Left hindlimb (tissue), 1 donor: ENCODE measurements at places on chromosomes 6 and 20.

DNA sequence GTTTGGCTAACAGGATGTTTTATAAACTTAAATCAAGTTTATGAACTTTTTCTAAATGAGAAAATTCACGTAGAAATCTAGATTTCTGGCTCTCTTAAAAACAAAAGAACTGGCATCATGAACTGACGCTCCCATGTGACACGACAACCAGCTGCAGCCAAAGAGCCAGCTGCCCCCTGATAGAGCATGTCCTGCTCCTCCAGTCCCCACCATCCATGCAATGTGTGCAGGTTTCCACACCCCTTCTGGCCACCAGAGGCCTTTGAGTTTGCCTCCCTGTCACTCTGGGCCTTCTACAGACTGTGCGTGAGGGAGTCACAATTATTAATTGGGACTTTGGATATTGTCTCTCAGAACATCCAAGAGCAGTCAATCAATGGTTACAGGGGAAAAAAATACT lies 1.6 kb upstream of the GPLD1 start:
- DNase-seq = no peak

DNA sequence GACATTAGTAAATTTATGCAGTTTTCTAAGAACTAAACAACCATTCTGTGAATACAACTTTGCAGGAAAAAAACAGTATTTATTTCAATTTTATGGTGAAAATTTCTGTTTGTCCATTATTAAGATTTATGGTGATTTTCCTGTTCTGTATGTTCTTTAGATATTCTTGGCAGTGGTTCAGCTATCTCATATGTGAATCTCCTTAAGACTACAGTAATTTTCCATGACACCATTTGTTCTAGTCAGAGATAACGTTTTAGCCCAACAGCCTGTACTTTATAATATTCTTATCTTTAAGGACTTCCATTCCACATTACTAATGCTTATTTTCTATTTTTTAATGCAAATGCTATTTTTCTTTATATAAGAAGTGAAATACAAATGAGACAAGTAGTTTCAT lies 504.0 kb downstream of the RFPL4B start:
- no peak for DNase-seq

DNA sequence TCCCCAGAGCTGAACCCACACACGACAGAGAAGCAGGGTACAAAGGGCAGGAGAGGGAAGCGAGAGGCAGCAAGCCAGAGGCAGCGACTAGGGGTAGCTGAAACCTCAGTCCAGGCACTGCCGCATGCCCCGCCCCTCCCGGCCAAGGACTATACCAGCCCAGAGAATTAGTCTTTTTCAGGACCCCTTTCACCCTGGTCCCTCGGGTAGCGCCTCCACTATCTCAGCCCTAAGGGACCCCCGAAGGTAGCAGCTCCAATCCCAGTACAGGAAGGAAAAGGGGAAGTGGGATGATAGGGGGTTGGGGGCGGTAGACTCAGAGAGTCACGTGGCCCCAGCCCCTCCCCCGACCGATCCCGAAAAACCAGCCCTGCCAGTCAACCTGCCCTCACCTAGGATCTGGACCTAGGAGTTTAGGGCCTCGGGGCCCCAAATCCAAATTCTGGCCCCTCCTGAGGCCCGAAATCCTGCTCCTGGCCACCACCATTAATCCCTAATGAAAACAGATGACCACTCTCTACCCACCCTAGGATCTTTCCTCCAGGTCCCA lies 1.3 kb downstream of the RGL2 start:
- no peak for DNase-seq

GRCh38 chr6:144469144-144469575 lies 184.0 kb downstream of the UTRN start:
- DNase-seq = no peak

GRCh38 chr6:20955131-20955530 lies 420.9 kb downstream of the CDKAL1 start:
- no peak for DNase-seq

GRCh38 chr6:168113226-168113625 lies 34.2 kb upstream of the FRMD1 start:
- no peak for DNase-seq

DNA sequence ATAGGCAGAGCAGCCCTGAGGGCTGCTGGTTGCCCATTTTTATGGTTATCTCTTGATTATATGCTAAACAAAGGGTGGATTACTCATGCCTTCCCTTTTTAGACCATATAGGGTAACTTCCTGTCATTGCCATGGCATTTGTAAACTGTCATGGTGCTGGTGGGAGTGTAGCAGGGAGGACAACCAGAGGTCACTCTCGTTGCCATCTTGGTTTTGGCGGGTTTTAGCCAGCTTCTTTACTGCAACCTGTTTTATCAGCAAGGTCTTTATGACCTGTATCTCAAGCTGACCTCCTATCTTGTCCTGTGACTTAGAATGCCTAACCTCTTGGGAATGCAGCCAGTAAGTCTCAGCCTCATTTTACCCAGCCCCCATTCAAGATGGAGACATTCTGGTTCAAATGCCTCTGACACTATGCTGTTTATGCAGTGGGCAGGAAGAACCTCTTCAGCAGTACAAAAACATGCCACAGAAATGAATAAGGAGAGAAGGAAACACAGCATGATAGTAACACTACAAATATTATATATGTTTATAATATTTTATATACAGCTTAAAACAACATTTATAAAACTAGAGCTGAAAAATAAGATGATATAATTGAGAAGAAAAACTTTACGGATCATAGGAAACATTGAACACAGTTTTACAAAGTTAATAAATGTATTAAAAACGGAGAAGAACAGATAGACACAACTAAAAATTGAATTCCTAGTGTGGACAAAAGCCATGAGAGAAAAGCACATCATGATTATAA lies 58.9 kb upstream of the SAMD5 start:
- no peak for DNase-seq

- DNase-seq = no peak
Measured at GRCh38 chr20:37451616-37452015, 69.4 kb upstream of the NNAT start.

DNA sequence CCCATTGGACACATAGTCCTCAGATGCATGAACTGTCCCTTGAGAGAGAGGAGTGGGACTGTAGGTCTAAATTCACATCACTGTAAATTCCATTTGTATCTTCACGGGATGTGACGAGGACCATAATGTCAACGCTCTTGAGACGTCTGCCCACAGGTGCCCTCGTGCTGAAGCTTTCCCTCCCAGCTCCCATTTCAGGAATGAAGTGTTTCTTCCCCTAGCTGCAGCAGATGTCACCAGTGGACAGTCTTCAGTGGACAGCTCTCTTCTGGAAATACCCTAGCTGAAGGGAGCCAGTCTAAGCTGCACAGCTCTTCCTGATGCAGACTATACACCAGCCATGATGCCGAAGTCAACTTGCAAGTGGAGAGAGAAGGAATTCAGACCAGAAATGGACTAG lies 217.4 kb upstream of the ECI2 start:
- no peak for DNase-seq

GRCh38 chr6:119539066-119539746 lies 189.6 kb upstream of the MAN1A1 start:
- DNase-seq = no peak

DNA sequence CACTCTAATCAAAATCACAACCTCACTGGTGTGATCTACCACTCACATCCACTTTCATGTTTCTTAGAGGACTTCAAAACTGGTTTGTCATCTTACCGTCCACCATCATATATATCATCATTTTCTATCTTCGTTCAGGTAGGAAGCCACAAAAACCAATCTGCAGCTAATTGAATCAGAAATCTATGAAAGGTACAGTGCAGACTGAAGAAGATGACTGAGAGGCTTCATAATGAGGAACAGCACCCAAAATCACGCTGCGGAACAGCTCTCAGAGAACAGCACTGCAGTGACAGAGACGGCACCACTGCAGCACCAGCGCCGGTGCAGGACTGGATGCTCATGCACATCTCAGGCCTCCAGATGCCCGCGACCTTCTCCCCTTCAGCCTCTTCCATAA lies 13.0 kb downstream of the GMDS start:
- DNase-seq = no peak

- DNase-seq = no peak
Measured at GRCh38 chr6:161228921-161229591, 44.8 kb downstream of the AGPAT4 start.

DNA sequence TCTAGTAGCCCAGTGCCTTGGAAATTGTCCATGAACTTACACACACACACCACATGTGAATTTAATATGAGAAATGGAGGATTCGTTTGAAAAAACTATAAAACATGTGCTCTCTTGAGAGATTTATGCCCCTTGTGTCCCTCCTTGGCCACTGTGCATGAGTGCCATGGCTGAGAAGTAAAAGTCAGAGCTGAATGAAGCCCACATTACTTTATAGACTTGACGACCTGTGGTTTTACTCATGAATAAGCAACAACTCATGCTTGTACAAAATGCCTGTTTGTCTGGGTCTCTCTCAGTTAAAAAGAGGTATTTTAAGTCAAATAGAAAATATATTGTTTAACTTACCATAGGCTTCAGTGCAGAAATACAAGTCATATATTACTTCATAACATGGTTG lies 102.7 kb downstream of the KCNQ5 start:
- DNase-seq = peak; percentile 26

DNA sequence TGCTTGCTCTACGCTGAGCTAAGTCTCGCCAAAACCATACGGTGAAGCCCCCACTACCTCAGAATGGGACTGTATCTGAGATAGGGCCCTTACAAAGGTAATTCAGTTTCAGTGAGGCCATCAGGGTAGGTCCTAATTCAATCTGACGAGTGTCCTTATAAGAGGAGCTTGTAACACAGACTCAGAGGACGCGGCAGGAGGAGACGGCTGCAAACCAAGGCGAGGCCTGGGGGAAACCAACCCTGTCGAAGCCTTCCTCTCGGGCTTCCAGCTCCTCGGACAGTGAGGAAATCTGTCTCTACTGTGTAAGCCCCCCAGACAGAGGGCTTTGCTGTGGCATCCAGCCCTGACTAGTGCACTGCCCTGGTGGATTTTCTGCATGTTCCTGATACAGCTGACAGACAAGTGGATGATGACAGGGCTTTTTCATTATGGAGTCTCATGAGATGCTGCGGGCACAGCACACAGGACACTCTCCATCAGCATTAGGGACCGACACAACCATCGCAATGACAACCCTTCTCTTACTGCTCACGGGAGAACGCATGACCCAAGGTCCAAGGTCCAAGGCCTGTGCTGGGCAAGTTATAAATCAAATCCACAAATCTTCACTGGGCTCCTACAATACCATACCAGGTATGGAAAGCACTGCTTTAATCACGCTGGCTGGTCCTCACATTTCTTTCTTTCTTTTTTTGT lies 48.2 kb downstream of the SSR1 start:
- no peak for DNase-seq

DNA sequence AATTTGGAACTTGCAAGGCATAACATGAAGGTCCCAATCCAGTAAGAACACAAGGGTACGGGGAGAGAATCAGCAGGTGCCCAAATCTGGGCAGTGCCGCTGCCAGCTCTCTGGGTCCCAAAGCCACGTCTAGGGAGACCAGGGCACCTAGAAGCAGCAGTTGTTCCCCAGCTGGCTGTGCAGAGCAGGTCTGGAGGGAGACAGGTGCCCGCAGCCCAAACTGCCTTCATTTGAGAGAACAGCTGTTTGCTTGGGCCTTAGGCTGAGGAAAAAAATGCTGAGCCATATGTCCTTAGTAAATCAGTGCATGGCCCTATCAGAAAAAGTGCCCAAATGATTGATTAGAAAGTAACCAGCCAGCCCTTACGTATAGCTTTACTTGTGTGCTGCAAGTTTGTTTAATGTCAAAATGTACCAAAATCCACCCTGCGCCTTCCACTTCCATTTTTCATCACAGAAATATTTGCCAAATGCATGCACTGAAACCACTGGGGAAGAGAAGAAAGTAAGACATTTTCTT lies 9.1 kb upstream of the PRELID3B start:
- DNase-seq = peak; percentile 31

DNA sequence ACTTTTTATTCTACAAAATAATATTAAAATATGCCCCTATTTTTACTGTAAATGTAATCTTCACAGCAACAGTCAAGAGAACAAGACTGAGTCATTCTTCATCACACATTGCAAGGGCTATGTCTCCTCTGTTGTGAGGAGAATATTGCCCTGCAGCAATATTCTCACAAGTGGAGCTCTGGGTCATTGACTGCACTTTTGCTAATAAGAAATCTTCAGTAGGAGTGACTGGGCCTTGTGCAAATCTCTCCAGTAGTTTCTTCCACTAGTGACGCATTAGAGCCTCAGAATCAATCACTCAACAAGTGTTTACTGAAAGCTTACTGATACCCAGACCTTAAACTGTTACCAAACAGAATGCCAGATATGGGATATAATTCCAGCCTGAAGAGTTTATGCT lies 49.1 kb downstream of the LAMA2 start:
- DNase-seq = no peak

DNA sequence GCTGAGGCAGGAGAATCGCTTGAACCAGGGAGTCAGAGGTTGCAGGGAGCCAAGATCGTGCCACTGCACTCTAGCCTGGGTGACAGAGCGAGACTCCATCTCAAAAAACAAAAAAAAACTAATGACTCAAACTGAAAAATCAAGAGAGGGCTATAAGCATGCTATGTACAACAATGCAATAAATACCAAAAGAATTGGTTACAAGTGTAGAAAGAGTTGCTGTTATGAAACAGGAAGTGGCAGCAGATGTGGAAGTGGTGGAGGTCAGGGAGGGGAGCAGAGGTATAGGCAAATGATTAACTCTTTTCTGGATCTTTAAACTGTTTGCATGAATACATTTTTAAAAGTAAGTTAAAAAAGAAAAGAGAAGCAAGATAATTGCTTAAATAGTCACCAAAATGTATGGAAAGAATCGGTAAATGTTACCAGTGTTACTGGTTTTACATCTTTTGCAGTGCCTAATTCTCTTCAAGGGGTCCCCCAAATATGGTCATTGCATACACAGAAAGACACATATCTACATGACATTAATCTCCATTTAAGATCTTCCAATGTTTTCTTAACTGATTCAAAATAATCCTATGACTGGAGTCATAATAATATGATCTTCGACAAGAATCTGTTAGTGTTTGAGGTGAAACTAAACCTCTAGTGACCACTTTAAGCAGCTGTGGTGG lies 15.0 kb downstream of the CALHM6 start:
- DNase-seq = no peak

GRCh38 chr20:44010162-44010704 lies 95.6 kb downstream of the TOX2 start:
- DNase-seq = no peak

DNA sequence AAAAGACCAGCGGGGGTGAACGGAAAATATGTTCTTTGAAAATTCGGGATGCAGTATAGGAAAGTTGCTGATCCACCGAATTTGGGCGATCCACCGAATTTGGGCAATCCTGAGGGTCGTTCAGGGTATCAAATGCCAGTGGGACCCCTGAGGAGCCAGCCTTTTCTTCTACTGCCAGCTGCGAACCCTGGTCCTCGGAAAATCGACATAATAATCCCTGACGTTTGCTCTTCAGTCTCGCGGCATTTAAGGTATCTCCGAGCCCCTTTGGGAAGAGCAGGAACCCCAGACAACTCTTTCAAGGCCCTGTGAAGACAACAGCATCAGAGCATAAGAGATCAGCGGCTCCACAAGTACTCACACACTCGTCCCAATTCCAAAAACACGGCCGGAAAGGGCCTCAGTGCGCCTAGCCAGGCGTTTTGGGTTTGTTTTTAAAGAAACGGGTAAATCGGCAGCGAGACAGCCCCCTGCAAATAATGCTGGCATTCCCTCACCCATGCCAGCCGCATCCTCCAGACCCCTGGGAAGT lies 1.0 kb downstream of the SIM1 start:
- DNase-seq = no peak

- DNase-seq = no peak
Measured at GRCh38 chr6:81216668-81217067, 535.8 kb downstream of the TENT5A start.

- DNase-seq = no peak
Measured at GRCh38 chr6:79789896-79790295, 157.5 kb downstream of the ELOVL4 start.

- DNase-seq = no peak
Measured at GRCh38 chr6:25619217-25619616, 32.8 kb upstream of the SCGN start.
